ENCODE measurements at places on chromosomes 2 and 18.

DNA sequence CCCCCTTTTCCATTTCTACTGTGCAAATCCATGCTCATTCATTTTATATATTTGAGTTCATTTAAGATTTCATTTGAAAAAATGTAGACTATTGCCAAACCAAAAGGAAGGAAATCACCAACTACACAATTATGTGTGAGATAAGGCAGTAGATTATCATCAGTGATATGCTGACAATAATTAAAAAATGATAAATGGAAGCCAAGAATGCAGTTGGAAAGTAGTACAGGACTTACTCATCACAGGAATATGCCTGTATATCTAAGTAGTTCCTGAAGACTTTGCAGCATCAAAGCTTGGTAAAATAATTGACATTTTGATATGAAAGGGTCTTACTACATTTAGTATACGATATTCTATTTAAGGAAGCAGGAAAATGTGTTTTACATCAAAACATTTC lies 166.1 kb upstream of the OTX1 start:
- DNase-seq = no peak

DNA sequence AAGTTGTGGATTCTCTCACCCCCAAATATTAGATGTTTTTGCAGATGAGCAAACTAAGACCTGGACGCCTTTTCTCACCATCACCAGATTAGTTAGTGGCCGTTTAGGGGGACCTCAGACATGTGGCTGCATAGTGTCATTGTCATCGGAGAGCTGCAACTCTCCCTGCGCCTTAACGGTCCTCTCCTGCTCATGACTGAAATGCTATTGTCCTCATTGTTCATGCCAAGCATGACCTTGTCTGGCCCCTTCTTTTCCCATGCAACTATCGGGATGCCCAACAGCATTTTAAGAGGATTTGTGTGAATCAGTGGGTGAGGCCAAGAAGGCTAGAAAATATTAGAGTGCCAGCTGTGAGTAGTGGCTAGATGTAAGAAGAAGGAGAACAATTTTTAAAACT lies 174.2 kb downstream of the SOCS6 start:
- DNase-seq = no peak

DNA sequence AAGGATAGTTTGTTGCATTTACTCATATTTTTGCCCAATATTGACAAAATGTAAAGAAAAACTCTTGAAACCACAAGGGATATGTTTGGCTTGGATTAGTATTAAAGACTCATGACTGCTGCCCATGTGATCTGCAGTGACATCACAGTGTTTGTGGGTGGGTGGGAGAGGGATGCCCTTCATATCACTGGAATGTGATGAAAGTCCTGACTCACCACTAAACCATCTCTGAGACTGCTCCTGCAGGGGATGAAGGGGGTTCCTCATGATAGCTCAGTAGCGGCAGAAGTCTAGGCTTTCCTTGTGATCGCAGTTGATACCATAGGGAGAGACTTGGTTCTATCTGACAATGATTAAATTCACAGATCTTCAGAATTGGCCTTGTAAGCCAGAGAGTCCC lies 451.2 kb downstream of the CNTNAP5 start:
- peak; percentile 76 for DNase-seq

GRCh38 chr2:38515155-38516074 lies 87.3 kb downstream of the HNRNPLL start:
- no peak for DNase-seq

GRCh38 chr2:147122944-147123343 lies 721.9 kb upstream of the ACVR2A start:
- no peak for DNase-seq

DNA sequence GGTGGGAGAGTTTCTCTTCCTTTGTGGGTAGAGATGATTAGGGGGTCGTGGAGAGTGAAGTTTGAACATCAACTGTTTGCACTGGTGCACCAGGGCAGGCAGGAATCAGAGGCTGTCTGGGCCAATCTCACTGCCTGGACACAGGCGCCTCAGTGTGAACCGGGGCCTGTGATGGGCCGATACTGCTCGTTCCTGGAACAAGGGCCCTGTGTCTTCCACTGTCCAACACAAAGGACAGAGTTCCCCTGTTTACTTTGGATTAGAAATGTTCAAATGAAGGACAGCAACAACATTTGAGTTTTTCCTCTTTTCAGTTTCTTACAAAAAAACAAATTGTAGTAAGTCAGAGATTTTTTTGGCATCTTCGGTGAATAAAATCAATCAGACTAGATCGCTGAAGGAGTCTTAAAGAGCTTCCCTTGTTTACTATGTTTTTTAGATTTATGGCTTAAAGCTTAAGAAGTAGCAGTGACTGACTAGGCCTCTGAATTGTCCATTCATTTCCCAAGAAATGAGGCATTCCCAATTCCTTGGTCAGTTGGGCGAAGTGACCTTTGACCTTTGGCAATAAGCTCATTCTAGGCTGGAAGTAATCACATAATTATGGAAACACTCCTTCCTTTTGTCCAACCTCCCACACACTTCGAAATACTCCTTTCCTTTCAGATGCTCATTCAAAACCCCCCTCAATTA lies 11.6 kb upstream of the TGFA start:
- DNase-seq = no peak

DNA sequence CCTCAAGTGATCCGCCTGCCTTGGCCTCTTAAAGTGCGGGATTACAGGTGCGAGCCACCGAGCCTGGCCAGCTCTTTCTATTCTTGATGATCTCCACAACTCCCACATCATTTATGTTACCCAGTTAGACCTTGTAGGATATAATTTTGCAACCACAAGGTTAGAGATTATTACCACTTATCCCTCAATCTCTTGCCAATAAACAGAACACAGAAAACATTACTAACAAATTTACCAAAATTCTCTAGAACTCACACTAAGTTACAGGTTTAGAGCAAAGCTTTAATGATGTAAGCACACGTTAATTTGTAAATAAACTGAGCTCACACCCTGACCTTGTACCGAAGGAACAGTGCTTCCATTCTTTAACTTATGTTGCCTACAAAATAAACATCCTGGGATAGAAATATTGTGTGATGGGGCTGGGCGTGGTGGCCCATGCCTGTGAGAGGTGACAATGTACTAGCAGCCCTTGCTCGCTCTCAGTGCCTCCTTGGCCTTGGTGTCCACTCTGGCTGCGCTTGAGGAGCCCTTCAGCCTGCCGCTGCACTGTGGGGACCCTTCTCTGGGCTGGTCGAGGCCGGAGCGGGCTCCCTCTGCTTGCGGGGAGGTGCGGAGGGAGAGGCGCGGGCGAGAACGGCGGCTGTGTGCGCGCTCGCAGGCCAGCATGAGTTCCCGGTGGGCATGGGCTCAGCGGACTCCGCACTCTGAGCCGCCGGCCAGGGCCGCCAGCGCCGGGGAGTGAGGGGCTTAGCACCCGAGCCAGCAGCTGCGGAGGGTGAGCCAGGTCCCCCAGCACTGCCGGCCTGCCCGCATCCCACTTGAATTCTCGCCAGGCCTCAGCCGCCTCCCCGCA lies 42.1 kb upstream of the ITSN2 start:
- DNase-seq = no peak

- DNase-seq = peak; percentile 76
These were observed 146.7 kb downstream of the PARD3B start for GRCh38 chr2:204691911-204692510.

GRCh38 chr2:143397884-143398614 lies 268.8 kb downstream of the ARHGAP15 start:
- DNase-seq = no peak

GRCh38 chr2:11558214-11558886 lies 24.5 kb downstream of the GREB1 start:
- no peak for DNase-seq

GRCh38 chr18:55048892-55049291 lies 89.6 kb upstream of the CCDC68 start:
- peak; percentile 38 for DNase-seq

DNA sequence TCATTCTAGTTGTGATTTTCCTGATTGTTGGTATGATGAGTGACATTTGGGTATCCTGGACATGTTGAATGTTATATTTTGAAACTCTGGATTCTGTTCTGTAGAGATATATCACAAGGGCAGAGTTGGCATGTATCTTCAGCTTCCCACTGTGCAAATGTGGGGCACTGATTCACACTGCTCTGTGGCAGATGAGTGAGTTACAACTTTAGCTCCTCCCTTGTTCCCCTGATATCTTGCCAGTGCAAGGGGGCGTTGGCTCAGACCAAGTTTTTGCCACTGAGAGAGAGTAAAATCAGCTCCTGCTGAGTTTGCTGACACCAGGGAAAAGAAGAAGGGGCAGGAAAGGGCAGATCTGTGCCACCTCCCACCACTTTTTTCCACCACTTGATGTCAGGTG lies 199.6 kb upstream of the MMADHC start:
- no peak for DNase-seq

- no peak for DNase-seq
These were observed 45.8 kb upstream of the FLACC1 start for GRCh38 chr2:201402651-201403562.

- DNase-seq = no peak
These were observed 17.9 kb downstream of the CAPN10 start for GRCh38 chr2:240604291-240604938.

- DNase-seq = no peak
These were observed 8.4 kb downstream of the BARD1 start for GRCh38 chr2:214801068-214801467.

DNA sequence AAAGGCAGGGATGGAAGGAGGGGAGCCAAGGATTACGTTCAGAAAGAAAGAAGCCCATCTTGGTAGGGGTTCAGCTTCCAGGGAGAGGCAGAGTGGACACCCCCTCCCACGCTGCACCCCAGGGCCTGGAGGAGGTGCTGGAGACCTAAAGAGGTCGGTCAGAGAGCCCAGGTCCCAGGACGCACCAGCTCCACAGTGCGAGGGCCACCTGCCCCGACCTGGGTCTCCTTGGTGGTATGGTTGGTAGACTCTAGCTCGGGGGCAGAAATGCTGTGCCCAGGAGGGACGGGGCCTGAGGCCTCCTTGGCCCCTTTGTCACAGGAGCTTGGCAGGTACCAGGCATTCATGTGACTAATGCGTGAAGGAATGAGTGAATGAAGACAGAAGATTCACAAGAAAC lies 87.1 kb upstream of the RAB6C start:
- DNase-seq = no peak

DNA sequence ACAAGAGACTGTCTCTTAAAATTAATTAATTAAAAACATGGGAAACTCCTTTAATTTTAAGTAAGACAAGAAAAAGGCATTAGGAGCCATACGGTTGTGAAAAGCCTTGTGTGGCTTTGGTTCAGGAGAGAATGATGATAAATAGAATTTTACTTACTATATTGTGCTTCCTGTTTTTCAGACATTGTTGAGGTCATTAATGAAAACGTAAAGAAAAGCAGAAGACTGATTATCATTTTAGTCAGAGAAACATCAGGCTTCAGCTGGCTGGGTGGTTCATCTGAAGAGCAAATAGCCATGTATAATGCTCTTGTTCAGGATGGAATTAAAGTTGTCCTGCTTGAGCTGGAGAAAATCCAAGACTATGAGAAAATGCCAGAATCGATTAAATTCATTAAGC lies 10.7 kb upstream of the IL1RL2 start:
- DNase-seq = no peak

DNA sequence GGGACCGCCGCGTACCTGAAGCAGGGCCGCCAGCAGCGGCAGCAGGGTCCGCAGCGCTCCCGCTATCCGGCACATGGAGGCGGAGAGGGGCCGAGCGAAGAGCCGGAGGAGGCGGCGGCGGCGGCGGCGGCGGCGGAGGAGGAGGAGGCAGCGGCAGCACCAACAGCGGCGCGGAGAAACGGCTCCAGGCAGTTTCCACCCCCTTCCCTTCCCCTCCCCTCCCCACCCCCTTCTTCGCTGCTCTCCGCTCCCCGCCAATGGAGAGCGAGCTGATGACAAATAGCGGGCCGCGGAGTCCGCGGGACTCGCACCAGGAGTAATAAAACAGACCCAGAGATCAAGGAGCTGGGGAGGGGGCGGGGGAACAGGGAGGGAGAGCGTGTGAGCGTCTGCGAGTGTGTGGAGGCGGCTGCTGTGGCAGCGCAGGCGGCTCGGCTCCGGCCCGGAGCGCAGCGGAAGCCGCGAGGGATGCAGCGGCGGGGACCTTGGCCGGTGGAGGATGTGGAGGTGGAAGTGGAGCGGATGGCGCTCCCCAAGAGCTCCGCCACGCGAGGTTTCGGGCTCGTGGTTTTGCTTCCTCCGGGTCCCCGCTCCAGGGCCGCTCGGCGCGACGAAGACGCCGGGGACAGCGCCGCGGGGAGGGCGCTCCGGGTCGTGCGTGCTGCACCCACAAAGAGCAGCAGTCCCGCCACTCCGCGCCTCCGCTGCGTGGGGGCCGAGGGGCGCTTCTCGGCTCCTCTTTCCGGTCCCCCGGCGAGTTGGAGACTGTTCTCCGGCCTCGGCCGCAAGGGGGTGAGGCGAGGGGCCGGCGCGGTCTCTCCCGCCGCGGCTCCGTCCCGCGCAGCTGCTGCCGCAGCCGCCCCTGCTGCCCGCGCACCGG lies at the start of gene CDH2:
TSS of gene CDH2 (minus strand) at position 183 of the 880 bp plus-strand sequence. CDS start at position 75, 108 bp downstream.
- DNase-seq = no peak

GRCh38 chr18:10500038-10500437 lies 25.8 kb upstream of the NAPG start:
- DNase-seq = no peak

DNA sequence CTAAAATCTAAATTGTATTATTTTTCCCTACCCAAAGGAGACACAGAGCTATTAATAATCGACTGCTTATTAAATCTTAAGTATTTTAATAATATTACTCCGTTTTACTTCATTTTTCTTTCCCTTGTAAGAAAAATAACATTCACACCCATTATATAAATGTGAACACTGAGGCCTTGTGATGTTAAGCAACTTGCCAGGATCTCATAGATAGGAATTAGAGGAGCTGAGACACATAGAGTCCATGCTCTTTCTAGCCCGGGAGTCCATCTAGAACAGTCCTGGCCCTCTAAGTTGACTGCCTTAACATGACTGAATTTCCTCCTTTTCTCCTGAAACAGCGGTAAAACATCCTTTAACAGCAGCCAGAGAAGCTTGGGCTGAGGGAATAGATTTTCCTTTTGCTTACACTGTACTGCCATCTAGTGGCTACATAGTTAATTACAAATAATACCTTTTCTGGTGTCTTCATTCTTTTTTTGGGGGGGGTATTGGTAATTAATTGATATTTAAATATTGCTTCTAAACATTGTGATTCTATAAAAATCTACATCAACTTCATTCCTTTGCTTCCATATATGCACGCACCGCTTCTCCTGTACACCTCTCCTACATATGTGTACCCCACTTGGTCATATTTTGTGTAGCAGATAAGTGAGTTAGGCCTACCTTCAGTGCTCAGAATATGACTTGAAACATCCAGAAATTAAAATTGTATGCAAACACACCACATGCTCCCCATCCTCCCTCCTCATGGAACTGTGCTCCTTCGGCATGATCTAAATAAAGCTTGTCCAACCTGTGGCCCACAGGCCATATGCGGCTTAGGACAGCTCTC lies 125.8 kb upstream of the HNMT start:
- DNase-seq = peak; percentile 42

- DNase-seq = no peak
These were observed 267.6 kb downstream of the BCL2 start for GRCh38 chr18:63051928-63052327.

DNA sequence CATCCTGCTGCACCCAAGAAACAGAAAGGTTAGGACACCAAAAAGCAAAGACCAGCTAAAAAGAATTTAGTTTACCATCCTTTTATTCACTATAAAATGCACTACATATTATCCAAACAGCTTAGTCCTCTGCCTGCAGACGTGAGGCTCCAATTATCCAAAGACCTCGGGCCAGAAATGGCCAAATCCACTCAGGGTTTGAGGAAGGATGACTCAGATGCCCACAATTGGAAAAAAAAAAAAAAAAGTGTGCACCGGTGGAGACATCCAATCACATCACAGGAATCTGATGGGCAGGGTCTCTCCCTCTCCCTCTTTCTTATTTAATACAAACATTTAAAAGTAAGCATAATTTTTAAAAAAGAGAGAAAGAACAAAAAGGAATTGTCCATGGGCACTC lies 65.7 kb downstream of the TRABD2A start:
- peak; percentile 6 for DNase-seq

- no peak for DNase-seq
These were observed 1888.7 kb upstream of the PIK3C3 start for GRCh38 chr18:40066368-40066767.

All from HS-5 (cell line).